ENCODE measurements at places on chromosomes 13 and 19. TPM values are rescaled to one million over a fixed set of nuclear protein-coding genes. Genes with fewer than 3 reads are reported as not detected.

NMRK2 gene
- total RNA-seq: not detected

IRS2 gene
- 6.0 TPM for total RNA-seq

KRTDAP gene
- total RNA-seq: not detected

NLRP7 gene
- not detected for total RNA-seq

C13orf42 gene
- total RNA-seq: not detected

WDR62 gene
- 23.3 TPM for total RNA-seq

CAPN12 gene
- not detected for total RNA-seq

DNA sequence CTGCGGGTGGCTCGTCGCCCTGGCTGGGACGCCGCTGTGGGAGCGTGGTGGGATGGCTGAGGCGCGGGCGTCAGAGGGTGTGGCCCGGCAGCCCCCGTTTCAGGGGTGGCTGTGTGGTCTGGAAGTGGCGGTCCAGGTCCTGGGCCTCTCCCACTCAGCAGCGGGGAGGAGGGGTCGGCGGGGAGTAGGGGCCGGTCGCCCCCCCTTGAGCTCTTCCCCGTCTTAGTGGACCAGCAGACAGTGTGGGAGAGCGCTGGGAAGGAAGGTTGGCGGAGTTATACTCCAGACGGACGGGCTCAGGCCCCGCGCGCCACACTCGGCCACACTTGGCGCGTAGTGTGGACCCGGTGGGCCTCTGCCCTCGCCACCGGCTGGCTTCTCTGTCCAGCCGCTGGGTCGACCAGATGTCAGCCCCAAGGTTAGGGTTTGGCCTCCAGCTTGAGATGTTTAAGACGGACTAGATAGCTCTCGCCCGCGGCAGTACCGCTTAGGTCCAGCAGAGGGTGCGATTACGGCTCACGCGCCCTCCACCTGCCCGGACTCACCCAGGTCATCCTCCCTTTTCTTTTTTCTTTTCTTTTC, 21.7 kb upstream of the ZNF429 start:
- no peak for DNase-seq

DNA sequence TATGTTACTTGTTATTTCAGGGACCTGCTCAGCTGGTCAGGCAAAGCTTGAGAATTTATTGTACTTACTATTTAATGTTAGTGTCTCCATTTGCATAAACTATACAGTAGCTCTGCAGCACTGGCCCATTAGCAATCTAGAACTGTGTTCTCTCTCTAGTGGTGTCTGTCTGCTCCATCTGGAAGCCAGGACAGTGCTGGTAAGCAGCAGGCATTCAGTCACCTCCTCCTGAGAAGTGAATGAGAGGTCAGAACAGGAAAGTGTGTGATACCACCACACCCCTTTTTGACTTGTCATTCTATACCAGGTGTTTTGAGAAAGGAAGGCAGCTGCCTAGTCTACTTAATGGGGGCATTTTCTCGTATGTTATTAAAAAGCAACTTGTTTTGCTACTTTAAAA, 3.9 kb downstream of the COG3 start:
- DNase-seq: no peak

GRCh38 chr19:18504886-18505610, 16.8 kb downstream of the ELL start:
- DNase-seq: no peak

GRCh38 chr19:51780270-51780669, 14.7 kb upstream of the FPR3 start:
- no peak for DNase-seq

- no peak for DNase-seq
Observed at GRCh38 chr19:48513289-48514122, 1.9 kb upstream of the LMTK3 start.

DNA sequence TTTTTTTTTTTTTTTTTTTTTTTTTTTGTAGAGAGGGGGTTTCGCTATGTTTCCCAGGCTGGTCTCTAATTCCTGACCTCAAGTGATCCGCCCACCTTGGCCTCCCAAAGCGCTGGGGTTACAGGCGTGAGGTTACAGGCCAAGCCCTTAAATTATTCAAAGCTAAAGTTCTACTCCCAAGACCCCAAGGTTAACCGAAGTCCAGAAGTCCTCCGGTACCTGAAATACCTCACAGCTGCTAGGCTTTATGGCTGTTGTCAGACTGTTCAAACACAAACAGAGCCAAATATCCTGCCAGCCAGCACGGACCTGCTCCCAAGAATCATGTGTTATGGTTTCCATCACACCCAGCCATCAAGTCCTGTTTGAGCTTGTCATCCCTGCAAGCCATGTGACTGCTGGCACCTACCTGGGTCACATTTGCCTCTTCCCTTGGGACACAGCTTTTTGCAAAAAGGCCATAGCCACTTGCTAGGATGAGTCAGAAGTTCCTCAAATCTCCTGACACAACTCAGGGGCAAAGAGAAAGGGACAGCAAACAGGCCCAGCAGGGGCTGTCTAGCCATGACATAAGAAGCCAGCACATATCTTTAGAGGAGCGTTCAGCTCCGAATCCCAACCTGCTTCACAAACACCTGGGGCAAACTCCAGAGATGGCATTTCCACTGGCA, 129.9 kb downstream of the FOXO1 start:
- DNase-seq: no peak

DNA sequence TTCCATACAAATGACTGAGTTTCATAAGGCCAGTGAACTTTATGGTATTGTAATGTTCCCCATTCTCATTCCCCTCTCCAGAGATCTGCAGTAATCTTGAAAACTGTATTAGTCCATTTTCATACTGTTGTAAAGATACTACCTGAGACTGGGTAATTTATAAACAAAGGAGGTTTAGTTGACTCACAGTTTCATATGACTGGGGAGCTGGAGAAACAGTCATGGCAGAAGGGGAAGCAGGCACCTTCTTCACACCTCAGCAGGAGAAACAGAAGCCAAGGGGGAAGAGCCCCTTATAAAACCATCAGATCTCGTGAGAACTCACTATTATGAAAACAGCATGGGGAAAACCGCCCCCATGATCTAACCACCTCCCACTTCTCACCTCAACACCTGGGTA, 318.7 kb upstream of the KLF12 start:
- no peak for DNase-seq

DNA sequence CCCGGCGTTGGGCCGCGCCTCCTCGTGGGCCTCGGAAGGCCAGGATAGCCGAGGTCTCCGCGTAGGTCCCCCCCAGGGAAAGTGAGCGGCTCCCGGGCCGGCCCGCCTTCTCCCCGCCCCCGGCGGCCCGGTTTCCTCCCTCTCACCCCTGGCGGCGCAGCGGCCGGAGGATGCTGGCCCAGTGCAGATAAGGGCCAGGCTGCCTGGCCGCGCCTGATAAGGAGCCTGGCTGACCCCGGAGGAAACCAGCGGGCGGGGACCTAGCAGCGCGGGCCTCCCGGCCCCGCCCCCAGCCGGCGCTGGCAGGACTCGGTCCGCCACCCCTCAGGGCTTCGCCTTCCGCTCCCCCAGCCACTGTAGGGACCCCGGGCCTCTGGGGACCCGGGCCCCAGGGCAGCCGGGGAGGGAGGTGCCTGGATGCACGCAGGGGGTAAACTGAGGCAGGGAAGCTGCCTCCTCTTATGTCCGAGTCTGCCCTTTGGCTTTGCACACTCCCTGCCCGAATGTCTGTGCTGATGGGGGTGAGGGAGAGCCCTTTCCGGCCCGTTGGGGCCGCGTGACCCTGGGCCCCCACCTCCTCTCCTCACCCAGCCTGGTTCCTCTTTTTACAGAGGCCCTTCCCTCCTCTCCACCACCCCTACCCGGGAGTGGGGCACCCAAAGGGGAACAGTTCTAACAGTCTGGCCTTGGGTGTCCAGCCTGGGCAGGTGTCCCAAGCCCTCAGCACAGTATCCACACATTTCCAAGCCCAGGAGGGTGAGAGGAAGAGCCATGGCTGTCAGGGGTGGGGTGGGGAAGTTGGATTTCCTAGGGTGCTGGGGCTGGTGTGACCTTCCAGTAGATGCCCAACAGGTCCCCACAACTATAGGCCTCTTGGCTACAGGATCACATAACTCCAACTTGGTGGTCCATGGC, at the start of gene LYL1:
Gene LYL1, minus strand, starts transcription at position 193 of the 915 bp plus-strand sequence. CDS start 1,687 bp downstream, outside the sequence.
- DNase-seq: no peak

GRCh38 chr19:36819130-36819630, 19.0 kb downstream of the ZNF790 start:
- DNase-seq: no peak

- peak; percentile 34 for DNase-seq
Observed at GRCh38 chr19:46944918-46945628, 74.6 kb upstream of the NPAS1 start.

GRCh38 chr13:113293686-113294085, 3.4 kb upstream of the LAMP1 start:
- DNase-seq: no peak

DNA sequence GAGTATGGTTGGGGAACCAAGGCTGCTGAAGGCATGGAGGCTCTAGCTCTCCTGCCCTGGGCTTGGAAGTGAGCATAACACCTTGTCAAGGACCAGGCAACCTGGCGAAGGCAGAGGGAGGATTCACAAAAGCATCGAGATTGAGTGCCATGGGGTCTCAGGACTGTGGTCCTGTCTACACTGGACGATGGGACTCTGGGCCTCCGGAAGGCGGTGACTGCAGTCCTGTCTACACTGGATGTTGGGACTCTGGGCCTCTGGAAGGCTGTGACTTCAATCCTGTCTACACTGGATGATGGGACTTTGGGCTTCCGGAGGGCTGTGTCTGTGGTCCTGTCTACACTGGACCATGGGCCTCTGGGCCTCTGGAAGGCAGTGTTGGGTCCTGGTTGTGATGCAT, 290.4 kb downstream of the TEX29 start:
- DNase-seq: no peak

DNA sequence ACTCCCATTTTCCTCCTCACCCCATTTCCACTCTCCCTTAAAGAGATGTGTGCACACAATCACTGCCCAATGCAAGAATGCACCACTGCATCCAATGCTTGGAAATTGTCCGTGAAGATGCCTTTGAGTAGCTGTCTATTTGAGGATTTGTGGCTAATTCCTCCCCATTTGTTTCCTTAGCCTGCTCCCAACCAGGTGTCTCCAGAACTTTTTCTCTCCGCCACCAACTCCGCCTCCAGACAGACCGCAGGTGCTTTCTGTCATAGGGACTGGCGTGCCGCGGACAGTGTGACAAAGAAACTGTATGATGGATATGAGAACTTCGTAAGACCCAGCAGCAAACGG, 461 bp upstream of the TM9SF2 start:
- no peak for DNase-seq

- DNase-seq: no peak
Observed at GRCh38 chr19:1755467-1756171, 2.3 kb downstream of the ONECUT3 start.

All from SJSA1 (cell line).